ENCODE measurements at places on chromosomes 6 and 20.

GRCh38 chr6:20058912-20059311 lies 153.4 kb downstream of the MBOAT1 start:
- no peak for DNase-seq

DNA sequence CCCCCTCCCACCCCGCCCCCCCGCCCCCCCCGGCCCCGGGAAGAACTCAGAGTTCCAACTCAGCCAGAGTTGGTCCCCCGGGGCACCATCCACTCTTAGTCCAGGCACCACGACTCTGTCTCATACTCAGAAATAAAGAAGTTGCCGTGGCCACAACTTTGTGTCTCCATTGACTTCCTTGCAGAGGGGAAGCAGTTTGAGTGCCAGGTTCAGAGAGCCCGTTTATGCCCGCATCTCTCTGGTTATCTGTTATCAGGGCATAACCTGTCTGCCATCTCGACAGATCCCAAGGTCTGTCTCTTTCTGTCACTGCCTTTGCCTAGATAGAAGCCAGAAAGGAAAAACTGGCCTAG lies 605 bp downstream of the CDC5L start:
- DNase-seq: no peak

- no peak for DNase-seq
Measured at GRCh38 chr20:61801857-61802442, 263.7 kb downstream of the TAF4 start.

DNA sequence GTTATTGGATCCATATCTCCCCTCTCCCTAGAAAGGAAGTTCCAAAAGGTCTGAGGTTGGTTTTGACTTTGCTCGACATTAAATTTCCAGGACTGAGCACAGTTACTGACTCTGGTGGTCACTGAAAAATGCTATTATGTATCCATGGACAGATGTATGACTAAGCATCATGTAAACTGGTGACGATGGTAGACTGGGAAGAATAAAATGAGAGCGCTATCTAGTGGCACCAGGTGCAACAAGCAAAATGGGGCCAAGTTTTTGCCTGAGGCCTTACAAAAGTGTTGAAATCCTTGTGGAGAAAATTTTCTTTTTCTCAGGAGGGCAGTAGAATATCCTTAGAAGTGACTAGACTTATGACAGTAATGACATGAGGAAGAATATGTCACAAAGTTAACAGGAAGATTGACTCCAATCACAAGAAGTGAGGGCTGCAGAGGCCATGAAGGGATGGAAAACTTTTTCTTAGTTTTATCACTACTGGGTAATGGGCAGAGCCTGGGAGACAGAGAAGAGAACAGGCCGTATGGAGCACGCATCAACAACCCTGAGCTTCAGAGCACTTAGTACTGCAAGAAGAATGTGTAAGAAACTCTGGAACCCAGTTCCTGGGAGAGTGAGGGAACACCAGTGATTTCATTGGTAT lies 88.9 kb upstream of the ELOVL5 start:
- no peak for DNase-seq

DNA sequence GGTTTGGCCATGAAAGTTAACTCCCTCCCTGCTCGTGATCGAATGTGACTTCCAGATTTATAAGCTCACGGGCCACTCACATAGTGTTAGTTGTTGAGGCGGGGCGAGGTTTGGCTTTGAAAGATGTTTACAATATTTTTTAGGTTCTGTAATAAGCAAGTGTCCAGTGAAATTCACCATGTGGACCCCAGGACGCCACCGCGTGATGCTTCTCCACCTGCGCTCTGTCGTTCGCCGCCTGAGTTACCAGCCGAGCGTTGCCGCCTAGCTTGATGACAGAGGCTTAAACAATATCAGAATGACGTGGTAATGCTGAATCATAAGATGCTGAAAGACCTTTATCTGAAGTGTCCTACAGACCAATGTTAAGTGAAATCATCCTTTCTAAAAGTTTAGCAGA lies 241.0 kb downstream of the MYLK4 start:
- DNase-seq: no peak

GRCh38 chr20:58168843-58169242 lies 59.6 kb downstream of the ANKRD60 start:
- DNase-seq: no peak

GRCh38 chr6:3744901-3745470 lies 6.5 kb downstream of the PXDC1 start:
- no peak for DNase-seq

GRCh38 chr20:46850416-46850815 lies 44.2 kb upstream of the EYA2 start:
- no peak for DNase-seq

- no peak for DNase-seq
Measured at GRCh38 chr6:164069350-164069990, 655.0 kb downstream of the QKI start.

Measured in stimulated activated CD8-positive, alpha-beta memory T cell treated with anti-CD3 and anti-CD28 coated beads, Interleukin-4, amount 100 ng/mL, for 24 hours (primary cell).